HEK293T (cell line): ENCODE measurements at places on chromosomes 5 and 9.
A peak's percentile ranks its signal among the peaks of the same experiment; 100 is the strongest.

GRCh38 chr9:21402386-21403251 is 6.3 kb upstream of the IFNA8 start:
- DNase-seq: peak; percentile 71

DNA sequence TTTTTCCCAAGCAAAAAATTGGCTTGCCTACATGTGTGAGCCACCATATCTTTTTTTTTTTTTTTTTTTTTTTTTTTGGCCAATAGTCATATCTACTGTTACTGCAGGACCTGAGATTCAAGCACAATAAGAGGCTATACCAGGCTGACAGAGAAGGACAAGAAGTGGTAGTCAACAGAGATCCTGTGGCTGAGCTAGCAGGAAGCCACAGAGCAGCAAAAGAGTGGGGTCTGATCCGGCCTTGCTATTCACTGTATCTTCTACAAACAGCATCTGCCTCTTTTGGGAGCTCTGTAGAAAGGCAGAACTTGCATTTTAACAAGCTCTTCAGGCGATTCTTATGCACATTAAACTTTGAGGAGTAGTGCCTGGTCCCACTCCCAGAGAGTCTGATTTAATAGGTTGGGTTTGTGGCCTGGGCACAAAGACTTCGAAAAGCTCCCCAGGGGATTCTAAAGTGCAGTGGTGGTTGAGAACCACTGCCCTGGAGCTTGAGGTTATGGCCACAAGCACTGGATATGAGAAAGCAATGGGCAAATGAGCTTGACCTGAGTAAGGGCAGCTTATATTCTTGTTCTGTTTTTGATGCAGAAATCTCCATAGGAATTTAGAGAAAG is 162.8 kb downstream of the PIK3R1 start:
- DNase-seq: no peak

DNA sequence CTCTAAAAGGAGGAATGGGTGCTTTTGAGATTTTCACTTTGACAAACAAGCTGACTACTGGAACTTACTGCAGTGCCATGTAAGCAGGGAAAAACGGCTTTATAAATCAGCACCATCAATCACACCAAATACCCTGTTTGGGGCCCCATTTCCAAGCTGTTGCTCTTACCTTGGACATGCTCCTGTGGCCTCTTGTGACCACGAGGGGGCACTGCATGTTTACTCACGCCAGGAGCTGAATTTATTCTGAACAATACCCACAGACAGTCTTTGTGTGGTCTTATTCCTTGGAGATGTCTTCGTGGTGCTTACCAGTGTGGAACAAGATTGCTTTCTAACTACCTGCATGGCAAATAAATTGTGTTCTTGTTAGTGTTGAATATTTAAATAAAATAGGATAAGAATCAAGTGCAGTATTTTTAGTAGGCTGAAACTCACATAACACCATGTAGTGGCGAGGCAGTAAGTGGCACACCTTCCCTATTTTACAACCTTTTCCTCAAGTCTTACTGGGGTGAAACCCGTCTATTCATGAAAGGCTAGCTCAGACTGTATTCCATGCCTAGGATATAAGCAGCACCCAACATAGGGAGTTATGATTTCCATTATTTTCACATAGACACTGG is 155.5 kb upstream of the NMUR2 start:
- peak; percentile 37 for DNase-seq

GRCh38 chr5:168430296-168430695 is 56.0 kb upstream of the RARS1 start:
- DNase-seq: no peak

DNA sequence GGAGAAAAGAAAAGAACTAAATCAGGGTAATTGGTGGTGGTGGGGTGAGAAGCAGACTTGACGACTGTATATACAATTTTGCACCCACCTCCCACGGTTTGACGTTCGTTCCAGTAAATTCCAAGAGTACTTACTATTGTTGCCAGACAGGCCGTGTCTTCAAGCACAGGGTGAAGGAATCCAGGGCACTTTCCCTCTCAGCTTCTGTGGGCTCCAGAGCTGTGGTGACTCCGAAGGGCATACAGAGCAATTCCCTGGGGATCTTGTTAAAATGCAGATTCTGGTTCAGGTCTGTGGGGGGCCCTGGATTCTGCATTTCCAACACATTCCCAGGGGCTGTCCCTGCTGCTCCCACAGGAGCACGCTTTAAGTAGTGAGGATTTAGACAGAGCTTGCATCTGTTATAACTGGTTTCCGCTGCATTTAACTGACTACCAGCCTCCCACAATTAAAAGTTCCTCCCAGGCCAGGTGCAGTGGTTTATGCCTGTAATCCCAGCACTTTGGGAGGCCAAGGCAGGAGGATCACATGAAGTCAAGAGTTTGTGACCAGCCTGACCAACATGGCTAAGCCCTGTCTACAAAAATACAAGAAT is 49.3 kb upstream of the FANCC start:
- no peak for DNase-seq

DNA sequence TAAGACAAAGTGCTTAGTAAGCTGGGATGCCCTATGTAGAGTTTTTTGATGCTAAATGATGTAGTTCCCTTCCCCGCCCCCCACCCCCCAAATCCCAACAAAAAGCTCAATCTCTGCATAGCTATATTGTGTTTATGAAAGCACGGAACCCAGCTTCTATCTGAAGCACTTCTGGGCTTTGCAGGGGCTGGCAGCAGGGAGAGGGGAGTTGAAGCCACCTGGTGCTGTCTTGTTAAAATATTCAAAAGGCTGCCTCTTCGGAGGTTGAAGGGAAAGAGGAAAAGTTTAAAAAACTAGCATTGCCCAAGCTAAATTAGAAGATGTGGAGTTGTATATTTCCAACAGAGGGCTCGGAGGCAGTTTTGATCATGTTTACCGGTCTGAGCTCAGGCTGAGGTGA is 5.0 kb upstream of the TNC start:
- DNase-seq: no peak

DNA sequence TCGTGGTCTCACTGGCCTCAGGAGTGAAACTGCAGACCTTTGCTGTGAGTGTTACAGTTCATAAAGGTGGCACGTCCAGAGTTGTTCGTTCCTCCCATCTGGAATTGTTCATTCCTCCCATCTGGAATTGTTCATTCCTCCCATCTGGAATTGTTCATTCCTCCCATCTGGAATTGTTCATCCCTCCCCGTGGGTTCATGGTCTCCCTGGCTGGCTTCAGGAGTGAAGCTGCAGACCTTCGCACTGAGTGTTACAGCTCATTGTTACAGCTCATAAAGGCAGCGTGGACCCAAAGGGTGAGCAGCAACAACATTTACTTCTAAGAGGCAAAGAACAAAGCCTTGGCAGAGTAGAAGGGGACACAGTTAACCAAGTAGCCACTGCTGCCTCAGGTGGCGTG is 69.1 kb downstream of the GCNT1 start:
- DNase-seq: no peak

DNA sequence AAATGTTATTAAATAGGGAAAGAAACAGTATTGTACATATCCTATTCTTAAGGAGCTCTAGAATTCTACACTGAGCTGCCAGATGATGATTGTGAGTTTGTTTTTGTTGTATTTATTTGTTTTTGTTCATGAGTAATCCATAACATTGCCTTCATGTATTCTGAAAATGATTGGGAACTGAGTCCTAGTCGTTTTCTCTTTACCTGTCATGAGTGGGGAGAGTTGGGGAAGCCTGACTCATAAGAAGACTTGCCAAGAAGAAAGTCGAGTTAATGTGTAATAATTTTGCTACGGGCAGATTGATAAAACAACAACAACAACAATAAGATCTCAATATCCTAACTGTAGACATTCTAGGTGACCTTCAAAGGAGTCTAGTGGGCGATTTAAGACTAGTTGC is 103.8 kb downstream of the ANKRD55 start:
- no peak for DNase-seq

DNA sequence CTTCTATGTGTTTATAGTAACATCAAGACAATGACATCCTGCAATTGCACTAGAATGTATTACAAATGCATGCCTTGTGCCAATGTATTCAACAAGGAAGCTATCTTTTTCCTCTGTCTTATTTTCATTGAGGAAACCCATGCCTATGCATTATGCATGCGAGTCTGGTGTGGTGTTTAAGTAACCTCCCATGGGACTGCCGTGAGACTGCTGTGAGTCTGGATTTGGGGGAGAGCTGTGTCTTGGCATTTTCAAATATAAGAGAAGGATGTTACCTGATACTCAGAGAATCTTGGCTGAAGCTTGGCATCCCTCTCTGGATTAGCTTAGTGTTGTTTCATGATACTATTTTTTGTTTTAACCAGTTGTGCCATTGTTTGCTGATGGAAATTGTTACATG is 98.3 kb downstream of the F2RL2 start:
- no peak for DNase-seq

- no peak for DNase-seq
Measured at GRCh38 chr5:125134216-125135081, 388.0 kb upstream of the ZNF608 start.

- no peak for DNase-seq
Measured at GRCh38 chr9:108900176-108900575, 33.7 kb downstream of the ELP1 start.

DNA sequence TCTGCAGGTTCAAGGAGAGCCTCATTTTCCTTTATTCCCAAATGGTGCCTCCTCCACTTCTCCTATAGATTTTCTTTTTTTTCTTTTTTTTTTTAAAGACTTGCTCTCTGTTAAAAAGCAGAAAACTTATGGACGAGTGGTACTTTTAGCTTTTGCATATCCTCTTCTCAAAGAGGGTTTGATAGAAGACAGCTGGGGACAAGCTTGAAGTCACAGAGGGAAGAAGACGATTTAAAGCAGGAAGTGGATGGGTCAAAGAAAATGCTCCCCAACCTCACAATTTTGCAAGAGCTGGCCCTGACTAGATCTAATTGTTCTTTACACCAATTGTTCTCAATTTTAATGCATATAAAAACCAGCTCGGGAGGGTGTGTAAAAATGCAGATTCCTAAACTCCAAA is 48.9 kb downstream of the APBA1 start:
- DNase-seq: no peak

DNA sequence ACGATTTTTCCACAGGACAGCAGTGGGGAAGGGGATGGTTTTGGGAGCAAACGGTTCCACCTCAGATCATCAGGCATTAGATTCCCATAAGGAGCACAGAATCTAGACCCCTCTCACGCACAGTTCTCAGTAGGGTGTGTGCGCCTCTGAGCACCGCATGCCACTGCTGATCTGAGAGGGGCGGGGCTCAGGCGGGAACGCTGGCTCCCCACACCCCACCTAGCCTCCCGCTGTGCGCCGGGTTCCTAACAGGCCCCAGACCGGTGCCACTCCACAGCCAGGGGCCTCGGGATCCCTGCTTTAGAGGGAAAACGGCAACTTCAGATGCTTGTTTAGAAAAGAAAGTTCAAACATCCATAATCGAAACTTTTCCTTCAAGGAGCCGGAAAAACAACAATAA is 20.4 kb downstream of the TERT start:
- DNase-seq: no peak

DNA sequence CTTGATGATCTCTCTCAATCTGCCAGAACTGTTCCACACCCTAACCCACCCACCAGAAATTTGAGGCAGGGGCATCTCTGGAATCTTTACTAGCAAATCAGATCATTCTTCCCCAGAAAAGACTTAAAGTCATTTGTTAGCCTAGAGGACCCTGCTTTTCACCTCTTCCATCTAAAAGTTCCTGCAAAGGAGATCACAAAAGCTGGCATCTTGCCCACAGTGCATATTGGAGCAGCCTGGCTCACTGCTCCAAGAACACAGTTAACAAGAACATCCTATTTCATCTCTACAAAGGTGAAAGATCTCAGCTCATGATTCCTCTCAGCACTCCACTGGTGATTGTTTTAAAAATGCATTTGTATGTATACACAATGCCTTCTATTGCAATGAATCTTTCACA is 36.3 kb downstream of the GABRP start:
- no peak for DNase-seq

DNA sequence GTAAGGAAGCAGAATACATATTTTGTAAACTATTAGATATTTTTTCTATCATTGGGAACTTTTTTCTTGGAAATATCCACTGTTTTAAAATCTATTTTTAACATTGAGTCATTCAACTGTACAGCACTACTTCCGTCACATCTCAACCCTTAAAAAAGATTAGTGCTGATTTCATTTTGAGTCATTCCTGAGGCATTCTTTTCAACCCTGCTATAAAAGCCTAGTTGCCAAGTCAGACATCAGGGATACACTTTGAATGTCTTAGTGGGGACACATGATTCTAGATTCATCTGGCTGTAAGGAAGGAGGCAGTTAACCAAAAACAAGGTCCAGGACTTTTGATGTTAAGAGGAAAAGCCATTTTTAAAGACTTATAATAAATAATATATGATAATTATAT is 160.9 kb downstream of the GIN1 start:
- DNase-seq: no peak

DNA sequence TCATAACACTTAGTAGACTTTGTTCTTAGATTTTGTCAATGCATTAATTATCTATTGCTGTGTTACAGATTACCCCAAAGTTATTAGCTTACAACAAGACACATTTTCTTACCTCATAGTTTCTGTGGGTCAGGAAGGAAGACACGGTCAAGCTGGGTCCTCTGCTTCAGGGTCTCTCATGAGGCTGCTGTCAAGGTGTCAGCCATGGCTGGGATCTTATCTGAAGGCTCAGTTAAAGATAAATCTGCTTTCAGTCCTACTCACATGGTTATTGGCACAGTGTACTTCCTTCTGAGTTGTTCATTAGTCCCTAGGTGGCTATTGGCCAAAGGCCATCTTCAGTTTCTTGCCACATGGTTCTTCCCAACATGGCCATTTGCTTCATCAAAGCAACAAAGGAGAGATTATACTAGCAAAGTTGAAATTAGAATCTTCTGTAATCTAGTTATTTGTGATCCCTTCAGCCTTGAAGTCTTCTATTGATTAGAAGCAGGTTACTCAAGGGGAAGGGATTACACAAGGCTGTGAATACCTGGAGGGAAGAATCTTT is 25.2 kb downstream of the TDRD7 start:
- DNase-seq: no peak

GRCh38 chr9:3862561-3862960 is 336.8 kb upstream of the RFX3 start:
- DNase-seq: no peak

DNA sequence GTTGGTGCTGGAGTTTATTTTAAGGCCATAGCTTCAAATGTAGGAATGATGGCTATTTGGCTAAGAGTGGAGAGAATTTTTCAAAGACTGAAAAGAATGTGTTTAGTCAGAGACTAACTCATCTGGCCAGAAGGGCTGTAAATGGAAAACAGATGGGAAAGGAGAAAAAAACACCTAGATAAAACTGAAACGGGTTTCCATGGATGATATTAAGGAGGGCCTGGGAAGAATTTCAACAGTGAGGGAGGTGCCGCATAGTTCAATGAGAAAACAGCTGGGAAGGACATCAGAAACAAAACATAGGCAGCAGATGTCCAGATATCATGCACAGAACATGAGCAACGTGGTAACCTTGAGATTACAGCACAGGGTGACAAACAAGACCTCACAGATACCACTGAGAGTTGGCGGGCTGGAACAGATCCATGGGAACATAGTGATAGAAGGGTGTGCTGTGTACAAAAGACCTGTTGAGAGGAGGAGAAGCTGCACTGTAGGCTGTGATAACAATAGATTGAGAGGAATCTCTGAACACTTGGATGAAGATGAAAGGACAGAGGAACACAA is 31.2 kb upstream of the RAD23B start:
- DNase-seq: no peak
